ENCODE measurements at places on chromosomes 3 and 15. TPM values are rescaled to one million over a fixed set of nuclear protein-coding genes. Genes with fewer than 3 reads are reported as not detected.

GRCh38 chr15:74381190-74381453 lies 13.7 kb upstream of the CYP11A1 start:
- no peak for DNase-seq

DNA sequence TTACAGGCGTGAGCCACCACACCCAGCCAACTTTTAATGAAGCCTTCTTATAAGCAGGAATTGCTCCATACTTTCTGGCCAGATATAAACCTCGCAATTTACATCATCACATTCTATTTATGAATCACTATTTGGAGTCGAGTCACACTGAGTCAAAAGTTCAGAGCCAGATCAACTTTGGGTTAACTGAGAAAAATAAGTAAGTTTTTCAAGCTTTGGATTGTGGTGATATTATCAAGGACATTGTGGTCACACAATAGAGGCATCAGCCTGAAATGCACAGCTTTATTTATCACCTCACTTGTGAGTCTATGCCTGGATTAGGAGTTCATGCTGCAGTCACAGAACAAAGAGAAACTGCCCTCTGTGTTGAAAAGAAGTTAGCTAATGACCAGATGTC lies 1163.5 kb downstream of the ROBO1 start:
- no peak for DNase-seq

DNA sequence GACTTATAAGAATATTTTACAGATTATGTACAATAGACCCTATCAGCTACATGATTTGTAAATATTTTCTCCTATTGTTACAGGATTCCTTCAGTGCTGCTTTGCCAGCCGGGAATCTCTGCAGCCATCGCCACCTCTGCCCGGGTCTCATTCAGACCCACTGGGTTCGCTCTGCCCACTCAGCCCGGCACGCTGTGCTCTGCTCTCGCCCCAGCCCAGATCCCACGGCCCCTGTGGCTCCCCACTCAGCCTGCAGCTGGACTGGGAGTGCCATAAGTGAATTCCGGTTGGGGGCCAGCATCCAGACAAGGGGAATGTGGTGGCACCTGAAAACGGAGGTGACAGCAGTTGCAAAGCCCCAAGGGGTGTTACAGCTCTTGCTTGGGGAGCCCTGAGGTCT lies 71.8 kb downstream of the NPAP1 start:
- DNase-seq = no peak

- DNase-seq = no peak
Observed at GRCh38 chr15:41839781-41840491, 1.3 kb downstream of the PLA2G4B start.

DNA sequence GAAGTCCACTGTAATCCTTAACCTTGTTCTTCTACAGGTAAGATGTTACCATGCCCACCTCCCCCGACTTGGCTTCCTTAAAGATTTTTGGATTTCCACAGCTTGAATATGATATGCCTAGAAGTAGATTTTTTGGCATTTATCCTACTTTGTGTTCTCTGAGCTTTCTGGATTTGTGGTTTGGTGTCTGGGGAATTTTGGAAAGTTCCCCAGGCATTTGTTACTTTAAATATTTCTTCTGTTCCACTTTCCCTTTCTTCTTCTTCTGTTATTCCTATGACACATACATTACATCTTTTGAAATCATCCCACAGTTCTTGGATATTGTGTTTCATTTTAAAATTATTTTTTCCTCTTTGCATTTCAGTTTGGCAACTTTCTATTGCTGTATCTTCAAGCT lies 122.1 kb upstream of the TMEM108 start:
- no peak for DNase-seq

- DNase-seq = no peak
Observed at GRCh38 chr15:33369941-33370622, 59.3 kb downstream of the RYR3 start.

GRCh38 chr3:160790726-160791125 lies 34.7 kb downstream of the PPM1L start:
- DNase-seq = no peak

DNA sequence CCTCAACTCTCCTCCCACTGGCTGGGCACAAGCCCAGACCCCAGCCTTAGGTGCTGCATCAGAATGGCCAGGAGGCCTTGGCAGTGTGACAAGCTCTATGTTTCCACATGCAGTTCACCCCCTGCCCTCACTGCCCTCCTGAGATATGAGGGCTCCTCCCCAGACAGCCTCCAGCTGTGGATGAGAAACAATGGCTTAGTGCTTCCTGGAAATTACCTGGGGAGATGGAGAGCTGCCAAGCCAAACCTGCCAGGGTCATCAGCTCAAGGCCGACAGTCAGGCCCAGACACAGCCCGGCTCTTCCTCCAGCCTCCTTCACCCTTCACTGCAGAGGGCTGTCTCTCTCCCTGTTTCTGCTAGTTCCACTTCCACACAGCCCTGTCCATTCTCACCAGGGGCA lies 76.3 kb downstream of the MYLK start:
- no peak for DNase-seq

- no peak for DNase-seq
Observed at GRCh38 chr15:61056386-61056785, 172.7 kb downstream of the RORA start.

GRCh38 chr3:148532326-148532725 lies 165.4 kb upstream of the AGTR1 start:
- DNase-seq = no peak

GRCh38 chr3:7567160-7567559 lies 706.2 kb downstream of the GRM7 start:
- DNase-seq = no peak

DNA sequence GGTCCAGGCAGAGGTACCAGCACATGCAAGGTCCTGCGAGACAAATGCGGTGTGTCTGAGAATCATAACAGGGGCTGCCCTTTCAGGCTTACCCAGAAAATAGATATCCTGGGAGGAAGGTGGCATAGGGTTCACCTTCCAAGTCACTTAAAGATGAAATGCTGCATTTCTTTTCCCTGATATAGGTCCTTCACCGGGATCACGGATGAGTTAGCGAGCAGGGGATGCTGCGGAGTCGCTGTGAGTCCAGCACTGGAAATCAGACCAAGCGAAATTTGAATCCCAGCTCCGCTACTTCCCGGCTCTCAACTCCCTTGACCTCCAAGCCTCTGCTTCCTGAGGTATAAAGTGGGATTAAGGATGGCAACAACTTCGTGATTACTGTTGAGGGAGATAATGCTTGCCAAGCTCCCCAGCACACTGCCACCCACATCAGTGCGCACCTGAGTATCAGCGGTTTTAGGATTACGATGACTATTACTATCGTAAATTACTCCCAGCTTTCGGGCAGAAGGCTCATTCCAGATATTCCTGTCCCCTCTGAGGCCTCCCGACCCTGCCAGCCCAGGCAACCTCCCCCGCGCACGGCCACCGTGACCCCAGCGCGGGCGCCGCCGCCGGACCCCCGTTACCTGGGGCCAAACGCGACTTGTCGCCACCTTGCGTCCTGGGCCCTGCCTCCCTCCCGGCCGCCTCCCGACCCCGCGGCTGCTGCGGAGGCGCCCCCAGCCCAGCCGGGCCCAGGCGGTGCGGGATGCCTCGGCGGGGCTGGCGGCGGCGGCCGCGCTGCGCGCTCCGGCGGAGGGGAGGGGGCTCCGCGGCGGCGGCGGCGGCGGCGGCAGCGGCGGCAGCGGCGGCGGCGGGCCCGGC lies 589 bp upstream of the GPR27 start:
- DNase-seq = no peak

DNA sequence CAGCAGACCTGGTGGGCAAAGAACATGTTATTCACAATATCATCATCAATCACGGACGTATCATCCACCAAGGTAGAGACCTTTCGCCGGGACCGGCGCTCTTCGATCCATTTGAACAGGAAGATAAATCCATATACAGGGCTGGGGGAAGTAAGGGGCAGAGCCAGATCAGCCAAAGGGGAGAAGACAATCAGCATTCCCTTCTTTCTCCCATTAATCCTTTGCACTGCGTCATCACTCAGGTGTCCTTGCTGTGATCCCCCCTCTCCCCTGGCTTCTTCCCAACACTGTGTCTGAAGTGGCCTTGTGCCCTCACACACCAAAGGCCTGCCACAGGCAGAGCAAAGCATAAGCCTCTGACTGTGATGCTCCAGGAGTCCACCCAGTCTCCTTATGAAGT lies 36.4 kb downstream of the SEMA3G start:
- no peak for DNase-seq

DNA sequence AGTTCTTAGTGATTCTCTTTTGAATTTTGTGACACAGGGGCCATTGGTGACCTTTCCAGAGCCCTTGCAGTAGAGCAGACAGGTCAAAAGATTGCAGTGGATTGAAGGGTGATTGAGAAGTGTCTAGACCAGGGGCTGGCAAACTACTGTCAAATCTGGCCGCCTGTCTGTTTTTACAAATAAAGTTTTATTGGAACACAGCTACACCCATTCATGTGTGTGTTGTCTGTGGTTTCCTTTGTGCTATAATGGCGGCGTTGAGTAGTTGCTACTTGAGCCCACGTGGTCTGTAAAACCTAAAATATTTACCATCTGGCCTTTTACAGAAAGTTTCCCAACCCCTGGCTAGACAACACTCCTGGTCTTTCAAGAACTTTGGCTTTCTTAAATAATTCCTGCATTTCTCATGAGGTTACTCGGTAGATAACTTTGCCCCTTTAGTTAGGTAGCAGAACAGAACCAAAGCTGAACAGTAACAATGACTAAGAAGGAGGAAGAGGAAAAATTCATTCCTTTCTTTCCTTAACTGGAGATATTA lies 265.1 kb upstream of the NR2E3 start:
- no peak for DNase-seq

DNA sequence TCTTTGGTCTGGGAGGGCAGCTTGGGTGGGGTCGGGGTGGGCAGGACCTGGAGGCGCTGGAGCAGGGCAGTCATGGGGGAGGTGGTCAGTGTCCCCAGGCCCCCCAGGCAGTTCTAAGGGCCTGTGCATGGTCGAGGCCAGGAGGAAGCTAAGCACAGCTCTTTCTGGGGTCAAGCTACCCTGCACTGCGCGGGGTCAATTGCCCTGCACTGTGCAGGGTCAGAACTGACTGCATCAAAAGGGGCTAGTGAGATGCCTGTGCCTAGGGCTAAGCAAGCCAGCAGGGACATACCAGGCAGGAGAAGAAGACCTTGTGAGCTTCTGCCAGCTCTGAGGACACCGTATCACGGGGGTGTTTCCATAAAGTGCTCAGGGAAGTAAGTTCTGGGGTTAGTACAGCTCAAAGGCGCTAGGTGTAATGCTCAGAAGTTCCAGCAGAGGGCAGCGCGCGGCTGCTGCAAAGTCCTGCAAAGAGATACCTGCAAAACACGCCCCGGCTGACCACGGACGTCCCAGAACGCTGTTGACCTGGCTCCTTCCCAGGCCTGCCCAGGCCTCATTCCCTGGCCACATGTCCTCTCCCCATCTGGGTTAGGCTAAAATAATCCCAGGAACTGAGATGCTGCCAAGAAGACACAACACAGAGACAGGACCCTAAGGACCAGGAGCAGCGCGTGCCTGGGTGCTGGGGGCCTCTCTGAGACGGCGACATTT lies 18.8 kb upstream of the IQSEC1 start:
- DNase-seq = no peak

DNA sequence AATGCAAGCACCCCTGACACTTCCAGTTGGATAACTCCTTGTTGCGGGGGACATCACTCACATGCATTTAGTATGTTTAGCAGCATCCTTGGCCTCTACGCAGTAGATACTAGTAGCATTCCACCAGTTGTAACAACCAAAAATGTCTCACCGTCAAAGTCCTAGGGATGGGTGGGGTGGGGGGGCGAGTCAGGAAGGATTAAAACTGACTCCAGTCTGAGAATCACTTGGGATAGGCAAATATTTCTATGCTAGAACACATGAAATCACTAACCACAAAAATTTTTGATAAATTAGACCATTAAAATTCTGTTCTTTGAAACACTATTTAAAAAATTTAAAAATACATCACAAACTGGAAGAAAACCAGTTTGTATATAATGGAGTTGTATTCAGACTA lies 18.0 kb downstream of the ICE2 start:
- DNase-seq = no peak

DNA sequence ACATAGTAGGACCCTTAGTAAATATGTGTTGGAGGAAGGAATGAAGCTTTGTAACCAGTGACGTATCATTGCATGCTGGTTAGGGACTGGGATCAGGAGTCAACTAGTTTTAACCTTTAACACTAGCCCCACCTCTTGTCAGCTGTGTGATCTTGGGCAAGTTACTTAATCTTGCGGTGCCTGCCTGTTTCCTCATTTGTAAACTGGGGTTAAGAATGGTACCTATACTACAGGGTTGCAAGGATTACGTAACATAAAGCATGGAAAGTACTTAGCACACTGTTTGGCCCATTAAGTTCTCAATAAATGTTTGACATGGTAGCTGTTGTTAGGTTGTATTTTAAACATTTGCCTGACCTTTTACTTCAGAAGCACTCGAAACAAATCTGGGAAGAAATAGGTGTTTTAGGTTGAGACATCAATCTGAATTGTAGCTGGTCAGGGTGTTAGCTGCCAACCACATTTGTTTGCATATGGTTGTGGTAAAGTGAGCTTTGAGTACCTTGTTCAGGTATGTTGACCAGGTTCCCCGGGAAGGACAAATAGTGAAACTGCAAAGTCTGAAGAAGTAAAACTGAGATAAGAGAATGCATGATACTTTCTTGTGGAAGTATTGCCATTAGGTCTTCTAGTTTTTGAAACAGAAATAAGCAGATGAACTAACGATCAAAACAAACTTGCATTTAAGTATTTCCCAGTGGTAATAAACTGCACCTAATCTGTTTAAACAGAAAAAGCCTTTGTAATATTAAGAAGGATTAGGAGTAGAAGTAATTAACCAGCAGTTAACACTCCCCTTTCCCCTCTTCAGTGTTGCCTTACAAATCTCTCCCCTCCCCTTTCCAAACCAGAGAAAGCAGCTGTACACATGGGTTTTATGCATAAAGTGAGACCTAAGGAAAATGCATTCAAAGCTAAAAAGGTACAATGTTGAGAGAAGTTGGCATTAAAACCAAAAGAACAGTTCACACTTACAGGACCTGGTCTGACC lies 25.8 kb upstream of the SCAANT1 start:
- DNase-seq = no peak

- DNase-seq = no peak
Observed at GRCh38 chr15:81337713-81338157, 13.8 kb upstream of the STARD5 start.

- DNase-seq = no peak
Observed at GRCh38 chr15:57943754-57944420, 121.6 kb downstream of the ALDH1A2 start.

The FSIP1 gene
- polyA plus RNA-seq = 0.26 TPM

The INSYN1 gene
- polyA plus RNA-seq = 17.1 TPM

The CDHR4 gene
- not detected for polyA plus RNA-seq

The CLDN16 gene
- polyA plus RNA-seq = 34.7 TPM

The C2CD4B gene
- polyA plus RNA-seq = 0.75 TPM

The NT5DC2 gene
- polyA plus RNA-seq = 97.3 TPM

The NR2E3 gene
- polyA plus RNA-seq = 0.94 TPM

The ZBED2 gene
- polyA plus RNA-seq = 0.36 TPM

All from left renal pelvis (tissue), 4 donors.